ENCODE measurements at places on chromosomes 5 and 9.

- no peak for DNase-seq
Observed at GRCh38 chr5:171989276-171989675, 17.2 kb downstream of the FBXW11 start.

- DNase-seq, result no peak
Observed at GRCh38 chr5:1642221-1642620, 118.5 kb upstream of the LPCAT1 start.

DNA sequence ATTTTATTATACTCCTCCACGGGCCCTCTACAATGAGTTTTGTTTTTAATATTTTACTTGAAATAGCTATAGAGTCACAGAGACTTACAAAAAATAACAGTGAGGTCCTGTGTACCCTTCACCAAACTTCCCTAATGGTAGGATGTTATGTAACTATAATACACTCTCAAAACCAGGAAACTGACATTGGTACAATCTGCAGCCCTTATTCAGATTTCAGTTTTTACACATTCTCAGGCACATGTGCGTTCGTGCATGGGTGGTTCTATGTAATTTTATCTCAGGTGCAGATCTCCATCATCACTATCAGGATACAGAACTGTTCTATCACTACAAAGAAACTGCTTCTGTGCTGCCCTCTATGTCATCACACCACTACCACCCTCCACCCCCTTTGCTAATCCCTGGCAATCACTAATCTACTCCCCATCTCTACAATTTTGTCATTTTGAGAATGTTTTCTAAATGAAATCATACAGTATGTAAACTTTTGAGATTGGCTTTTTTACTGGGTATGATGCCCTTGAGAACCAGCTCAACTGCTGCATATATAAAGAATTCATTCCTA lies 16.4 kb downstream of the RAB14 start:
- DNase-seq, result no peak

DNA sequence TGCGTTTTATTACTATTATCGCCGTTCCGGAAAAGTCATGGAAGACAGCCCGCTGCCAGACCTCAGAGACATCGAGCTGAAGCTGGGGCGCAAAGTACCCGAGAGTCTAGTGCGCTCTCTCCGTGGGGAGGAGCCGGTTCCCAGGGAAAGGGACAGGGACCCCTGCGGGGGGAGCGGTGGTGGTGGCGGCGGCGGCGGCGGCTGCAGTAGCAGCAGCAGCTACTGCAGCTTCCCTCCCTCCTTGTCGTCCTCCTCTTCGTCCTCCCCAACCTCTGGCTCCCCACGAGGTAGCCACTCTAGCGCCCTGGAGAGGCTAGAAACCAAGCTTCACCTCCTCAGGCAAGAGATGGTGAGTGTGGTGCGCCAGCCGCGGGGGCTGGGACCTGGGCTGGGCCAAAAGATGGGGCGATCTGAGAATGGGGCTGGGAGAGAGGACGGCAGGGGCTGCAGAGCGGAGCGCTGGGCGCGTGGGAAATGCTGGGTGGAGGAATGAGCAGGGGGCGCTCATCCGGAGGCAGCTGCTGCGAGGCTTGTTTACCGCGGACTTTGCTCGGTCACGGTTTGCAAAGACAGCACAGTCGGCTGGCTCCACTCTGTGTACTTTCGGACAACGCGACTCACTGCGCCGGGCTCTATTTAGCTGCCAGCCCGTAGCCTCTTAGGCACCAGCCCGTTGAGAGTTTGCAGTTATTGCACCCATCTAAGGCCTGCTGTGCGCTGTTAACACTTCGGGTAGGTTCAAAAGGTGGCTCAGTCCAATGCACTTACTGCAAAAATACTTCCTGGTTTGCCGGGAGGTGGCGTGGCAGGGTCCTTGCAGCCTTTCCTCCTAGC lies 1.1 kb downstream of the LURAP1L start:
- no peak for DNase-seq

DNA sequence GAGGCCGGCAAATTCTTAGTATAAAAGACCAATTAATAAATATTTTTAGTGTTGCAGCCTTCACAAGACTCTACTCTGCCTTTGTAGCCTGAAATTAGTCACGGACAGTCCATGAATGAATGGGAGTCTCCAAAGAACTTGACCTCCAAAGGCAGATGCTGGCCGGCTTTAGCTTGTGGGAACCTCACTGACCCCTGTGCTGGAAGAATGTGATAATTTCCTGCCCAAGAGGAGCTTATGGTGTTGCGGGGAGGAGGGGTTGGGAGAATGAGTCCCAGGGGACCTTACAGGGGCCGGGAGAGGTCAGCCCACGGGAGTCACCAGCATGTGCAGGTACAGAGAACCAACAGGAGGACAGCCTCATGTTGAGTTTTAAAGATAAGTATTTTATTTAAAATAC lies 143.1 kb downstream of the IRX2 start:
- DNase-seq, result no peak

DNA sequence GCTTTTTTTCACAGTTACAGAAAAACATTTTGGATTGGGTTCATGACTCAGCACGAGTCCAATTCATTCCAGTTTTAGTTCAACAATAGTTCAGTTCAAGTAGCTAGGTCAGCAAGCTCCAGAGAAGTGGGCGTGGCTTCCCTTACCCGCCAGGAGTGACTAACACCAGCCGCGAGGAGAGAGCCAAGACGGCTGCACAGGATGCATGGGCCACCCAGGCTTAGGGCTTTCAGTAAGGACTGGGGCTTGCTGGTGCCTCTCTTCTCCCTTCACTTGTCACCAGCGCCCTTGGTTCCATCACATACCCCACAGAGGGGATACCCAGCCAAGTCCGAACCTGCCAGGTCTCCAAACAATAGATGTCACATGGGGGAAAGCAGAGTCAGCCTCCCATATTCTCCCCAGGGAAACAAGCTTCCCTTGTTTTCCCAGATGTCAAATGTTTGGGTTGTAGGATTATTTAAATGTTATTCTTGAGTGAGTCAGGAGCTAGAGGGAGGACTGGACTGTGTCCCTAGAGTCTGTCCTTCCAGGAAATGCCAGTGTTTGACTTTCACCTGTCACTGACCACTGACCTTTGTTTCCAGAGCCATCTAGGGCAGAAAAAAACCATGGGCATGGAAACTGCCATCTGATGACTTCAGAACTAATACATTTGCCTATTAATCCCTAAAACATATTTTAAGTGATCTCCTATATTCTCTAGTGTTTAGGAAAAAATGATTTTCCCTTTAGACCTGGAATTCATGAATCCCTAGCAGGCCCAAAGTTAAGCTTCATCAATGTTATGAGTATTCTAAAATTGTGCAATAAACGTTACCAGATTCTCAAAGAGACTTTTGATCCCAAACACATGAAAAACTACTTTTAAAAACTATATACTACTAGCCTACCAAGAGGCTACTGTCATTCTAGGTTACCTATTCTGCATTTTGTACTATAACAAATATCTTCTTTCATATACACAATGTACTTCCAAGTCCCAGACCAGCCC lies 51.9 kb downstream of the NIPAL4 start:
- DNase-seq, result no peak

- DNase-seq, result no peak
Observed at GRCh38 chr9:18463991-18464390, 10.0 kb upstream of the ADAMTSL1 start.

DNA sequence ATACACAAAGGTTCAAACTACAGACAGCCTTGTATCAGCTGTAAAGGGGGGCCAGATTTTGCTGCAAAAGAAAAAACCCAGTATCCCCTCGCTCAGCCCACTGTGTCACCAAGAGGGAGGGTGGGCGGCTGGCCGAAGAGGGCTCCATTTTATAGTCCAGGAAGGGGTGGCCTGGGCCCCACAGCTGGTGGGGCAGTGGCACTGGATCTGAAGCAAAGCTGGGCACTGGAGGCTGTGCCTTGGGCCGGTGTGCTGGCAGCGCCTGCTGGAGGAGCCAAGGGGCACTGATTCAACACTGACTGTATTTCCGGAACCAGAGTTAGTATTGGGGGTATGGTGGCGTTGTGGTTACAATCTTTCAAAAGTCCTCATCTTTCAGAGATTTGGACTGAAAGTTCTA lies 9.1 kb downstream of the BRD3 start:
- no peak for DNase-seq

- no peak for DNase-seq
Observed at GRCh38 chr9:118650417-118650816, 718.8 kb downstream of the BRINP1 start.

GRCh38 chr9:106928350-106928749 lies 65.4 kb downstream of the ZNF462 start:
- no peak for DNase-seq

- no peak for DNase-seq
Observed at GRCh38 chr5:53342236-53342635, 138.2 kb upstream of the FST start.

- no peak for DNase-seq
Observed at GRCh38 chr5:78050888-78051287, 243.6 kb downstream of the AP3B1 start.

DNA sequence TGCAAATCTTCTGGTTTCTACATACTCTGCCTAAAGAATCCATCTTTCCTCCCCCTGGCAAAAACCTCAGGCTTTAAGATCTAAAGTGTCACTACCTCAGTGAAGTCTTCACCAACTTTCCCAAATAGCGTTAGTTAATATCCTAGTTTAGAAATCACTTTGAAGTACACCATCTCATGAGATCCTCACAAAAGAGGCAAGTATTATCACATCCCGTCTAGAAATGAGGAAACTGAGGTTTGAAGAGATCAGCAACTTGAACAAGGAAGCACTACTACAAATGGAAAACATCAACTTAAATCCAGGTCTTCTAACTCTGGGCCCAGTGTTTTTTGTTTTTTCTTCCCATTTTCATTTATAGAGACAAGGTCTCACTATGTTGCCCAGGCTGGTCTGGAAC lies 4.6 kb downstream of the AP3B1 start:
- no peak for DNase-seq

- DNase-seq, result no peak
Observed at GRCh38 chr5:43412644-43413043, 453 bp upstream of the CCL28 start.

DNA sequence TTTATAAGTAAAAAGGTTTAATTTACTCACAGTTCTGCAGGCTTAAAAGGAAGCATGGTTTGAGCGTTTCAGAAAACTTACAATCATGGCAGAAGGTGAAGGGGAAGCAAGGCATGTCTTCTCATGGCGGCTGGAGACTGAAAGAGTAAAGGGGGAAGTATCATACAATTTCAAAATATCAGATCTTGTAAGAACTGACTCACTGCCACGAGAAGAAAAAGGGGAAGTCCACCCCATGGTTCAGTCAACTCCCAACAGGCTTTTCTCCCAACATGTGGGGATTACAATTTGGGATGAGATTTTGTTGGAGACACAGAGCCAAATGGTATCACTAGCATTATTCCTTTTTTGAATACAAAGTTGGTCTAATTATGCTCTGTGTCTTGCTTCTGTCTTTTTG lies 627.9 kb upstream of the ST8SIA4 start:
- no peak for DNase-seq

DNA sequence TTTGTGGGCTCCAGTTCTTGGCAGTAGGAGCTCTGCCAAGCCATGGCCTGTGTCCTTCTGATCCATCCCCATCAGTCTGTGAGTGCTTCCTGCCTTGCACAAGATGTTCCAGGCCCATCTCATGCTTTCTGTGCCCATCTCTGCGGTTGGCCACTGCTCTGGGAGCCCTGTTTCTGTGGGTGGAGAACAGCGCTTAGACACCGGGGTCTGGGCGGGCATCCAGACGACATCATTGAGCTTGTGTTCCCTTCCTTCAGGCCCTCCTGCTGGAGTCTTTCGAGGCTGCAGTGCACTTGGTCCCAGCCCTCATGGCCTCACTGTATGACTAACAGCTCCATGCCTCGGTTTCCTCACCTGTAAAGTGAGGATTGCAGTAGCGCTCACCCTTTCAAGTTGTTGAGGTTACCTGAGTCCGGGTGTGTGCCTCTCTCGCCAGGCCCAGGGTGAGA lies 14.9 kb upstream of the CARD19 start:
- no peak for DNase-seq

GRCh38 chr5:97874491-97874890 lies 691.4 kb upstream of the RIOK2 start:
- no peak for DNase-seq

GRCh38 chr5:143554187-143554717 lies 150.8 kb upstream of the NR3C1 start:
- no peak for DNase-seq

- no peak for DNase-seq
Observed at GRCh38 chr5:143976055-143976454, 164.1 kb downstream of the HMHB1 start.

DNA sequence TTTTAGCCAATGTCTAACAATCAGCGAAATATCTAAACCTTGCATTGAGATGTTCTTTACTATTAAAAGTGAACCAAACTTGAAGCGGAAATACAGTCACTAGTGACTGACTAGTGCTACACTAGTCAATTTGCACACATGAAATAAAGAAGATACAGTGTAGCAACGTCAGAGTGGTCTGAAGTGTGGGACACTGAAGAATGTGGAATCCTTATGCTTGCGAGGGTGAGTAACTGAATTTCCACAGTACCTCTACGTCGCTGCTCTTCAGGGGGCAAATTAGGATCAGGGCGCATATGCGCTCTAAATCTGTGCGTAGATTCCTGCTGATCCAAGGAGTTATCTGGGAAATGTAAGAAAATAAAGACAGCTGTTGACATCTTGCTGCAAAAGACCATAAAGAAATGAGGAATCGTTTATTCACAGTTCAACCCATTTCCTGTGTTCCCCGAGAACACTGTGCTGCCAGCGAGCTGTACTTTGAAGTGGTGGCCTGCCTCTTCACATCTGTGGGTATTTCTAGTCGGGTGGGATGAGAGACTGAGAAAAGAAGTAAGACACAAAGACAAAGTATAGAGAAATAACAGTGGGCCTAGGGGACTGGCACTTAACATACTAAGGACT lies 39.8 kb upstream of the FLT4 start:
- DNase-seq, result no peak

DNA sequence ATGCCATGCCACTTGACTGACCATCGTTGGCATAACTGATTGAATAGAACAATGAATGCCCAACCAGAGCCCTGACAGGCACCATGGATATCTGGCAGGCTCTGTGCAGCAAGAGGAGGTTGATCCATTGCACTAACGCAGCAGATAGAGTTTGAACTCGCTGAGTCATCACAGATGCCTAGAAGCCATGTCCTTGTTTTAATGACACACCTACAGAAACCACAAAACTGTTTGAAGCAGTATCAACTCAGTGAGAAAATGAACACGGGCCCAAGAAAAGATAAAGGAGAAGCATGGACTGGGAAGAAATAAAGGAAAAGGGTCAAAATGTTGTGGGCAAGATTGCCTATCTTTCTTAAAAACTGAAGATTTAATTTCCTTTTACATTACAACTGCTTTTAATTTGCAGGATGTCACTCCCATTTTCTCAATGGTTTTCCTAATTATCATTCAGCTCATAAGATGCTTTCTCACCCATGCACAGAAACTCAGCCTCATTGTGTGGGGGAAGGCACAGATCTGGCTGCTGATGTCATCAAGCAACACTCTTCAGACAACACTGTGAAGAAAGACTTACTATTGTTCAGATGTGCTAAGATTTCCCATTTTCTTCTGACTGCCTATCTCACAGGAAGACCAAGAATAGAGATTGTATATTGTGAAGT lies 129.0 kb downstream of the PIK3R1 start:
- DNase-seq, result no peak

DNA sequence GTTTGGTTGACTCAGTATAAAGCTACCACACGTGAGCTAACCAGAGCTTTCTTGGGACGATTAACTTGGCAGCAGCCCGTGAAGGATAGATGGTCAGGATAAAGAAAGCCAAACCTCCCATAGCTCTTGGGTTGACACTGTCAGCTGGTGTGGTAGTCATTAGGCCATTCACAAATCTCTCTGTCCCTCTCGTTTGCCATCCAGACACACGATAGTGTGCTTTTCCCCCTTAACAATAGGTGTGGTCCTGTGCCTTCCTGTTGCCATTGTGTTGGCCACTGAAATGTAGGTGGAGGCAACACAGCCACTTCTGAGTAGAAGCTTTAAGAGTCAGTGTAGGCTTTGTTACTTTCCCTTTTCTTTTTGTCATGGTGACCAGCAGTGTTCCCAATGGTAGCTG lies 11.7 kb downstream of the OR13J1 start:
- no peak for DNase-seq
